ENCODE measurements at places on chromosomes 7 and 10.

- DNase-seq, result no peak
Measured at GRCh38 chr7:127858091-127858914, 172.9 kb downstream of the LRRC4 start.

- no peak for DNase-seq
Measured at GRCh38 chr7:44046321-44047061, 2.0 kb downstream of the DBNL start.

DNA sequence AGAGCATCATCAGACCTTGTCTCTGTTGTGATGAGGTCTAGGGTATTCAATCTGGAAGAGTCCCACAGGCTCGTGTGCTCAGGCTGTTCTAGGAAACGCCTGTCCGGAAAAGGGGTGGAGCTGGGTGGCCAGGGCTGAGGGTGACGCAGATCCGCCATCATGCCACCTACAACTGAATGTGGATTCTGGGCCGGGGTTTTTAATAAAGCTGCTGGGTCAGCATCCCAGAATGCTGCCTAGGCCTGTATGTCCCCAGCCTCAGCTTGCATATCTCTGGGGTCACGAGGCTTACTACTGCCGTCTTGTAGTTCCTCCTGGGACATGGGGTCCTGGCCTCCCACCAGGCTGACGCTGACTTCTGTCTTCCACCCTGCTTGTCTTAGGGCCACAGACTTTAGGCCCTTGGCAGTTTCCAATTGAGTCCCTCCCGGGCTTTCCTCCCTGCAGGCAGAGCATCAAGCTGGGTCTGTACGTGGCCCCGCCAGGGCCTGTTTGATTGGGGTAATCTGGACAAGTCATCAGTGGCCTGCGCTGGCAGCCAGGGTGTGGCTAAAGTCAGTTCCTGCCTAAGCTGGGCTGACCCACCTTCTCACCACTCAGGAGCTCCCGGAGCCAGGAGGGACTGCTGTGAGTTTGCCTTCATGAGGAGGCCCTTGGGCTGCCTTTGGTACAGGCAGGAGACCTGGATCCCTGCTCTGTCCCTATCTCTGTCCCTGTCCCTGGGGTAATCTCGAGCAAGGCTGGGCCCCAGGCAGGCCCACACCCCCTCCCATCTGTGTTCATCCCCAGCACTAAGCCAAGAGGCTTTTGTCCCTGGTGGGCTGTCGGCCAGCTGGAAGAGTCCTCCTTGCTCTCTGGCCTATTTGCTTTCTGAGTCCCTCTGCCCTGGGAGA lies 79.9 kb downstream of the ZMIZ1 start:
- no peak for DNase-seq

DNA sequence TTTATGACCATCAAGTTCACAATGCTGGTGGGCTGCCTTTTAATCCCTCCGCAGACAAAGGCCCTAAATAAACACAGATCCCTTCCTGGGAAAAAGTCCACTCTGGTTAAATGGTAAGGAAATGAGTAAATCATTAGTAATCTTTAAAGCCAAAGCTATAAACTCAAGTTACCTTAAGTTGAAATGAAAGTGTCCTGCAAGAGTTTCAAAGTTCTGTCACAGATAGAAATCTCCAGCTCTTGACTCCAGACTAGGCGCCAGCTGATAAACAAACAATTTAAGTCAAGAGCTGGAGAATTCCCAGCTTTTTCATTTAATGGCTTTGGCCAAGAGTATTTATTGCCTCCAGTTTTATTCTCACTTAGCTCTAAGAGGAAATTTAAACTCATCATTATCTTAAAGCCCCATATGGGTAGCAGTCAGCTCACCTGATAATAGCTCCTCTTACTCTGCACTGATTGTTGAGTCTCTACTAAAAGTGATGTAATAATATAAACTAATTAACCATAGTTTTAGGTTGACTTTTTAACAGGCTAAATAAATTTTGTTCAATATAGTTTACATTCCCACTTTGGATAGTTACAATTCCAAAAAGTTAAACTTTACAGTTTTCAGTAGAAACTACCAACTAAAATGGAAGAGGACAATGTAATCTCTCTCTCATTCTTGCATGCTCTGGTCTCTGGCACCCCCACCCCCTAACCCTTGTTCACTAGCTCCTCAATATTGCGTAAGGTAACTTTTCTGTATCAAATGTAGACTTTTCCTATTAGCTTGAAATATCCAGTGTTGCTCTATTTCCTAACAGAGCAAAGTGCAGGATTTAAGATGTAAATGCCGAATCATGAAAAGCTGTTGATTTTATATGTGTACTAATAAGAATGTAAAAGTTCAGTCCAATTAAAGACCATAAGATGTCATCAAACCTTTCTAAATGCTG lies 56.1 kb downstream of the HIBADH start:
- no peak for DNase-seq

- DNase-seq, result no peak
Measured at GRCh38 chr10:86979296-86979818, 11.1 kb downstream of the ADIRF start.

DNA sequence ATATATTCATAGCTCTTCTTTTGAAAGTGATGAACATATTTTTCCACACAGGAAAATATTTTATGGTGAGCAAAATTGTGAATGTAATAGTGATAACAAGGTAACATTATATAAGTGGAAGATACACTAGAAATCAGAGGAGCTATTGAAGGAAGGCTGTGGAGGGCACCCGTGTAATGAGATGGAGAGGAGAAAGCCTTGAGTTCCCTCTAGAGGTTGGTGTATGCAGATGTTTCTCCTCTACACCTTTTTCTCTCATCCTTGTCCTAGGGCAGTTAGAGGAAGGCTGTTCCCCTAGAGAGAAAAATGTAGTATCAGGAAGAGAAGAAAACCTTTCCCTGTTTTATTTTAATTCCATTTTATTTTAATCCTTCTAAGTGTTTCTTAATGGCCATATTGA lies 54.6 kb upstream of the NRG3 start:
- no peak for DNase-seq

All from stimulated activated CD4-positive, alpha-beta T cell treated with anti-CD3 and anti-CD28 coated beads, Interleukin-12 subunit alpha, Interleukin-12 subunit beta, amount 100 ng/mL, for 24 hours (primary cell).